ENCODE measurements at places on chromosomes 2 and 18. TPM values are rescaled to one million over a fixed set of nuclear protein-coding genes. Genes with fewer than 3 reads are reported as not detected.

Gene MSGN1
- total RNA-seq = not detected

DNA sequence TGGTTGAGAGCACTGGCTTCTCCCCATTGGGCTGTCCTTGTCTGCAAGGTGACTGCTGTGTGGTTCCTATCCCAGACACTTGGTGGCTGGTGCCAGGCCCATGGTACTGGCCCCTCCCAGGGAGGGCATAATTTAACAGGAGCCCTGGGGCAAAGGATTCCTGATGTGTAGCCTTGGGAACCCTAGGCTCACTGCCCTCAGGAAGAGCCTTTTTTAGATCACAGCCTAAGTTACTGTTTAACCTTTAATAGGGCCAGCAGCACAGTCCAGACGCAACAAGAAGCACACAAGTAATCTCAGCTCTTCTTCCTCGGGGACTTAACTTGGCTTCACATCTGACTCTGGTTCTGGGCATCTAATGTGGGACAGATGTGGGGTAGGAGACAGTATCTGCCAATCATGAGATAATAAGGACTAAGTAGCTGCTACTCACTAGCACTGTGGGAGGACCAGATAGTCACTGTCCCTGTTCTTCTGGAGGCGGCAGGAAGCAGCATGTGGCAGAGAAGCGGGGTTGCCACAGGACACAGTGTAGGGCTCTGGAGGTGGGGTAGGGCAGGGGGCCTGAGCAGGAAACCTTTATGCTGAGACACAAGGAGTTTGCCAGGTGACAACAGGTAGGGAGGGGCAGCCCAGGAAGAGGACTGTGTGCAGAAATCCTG, 136.3 kb downstream of the TMEM17 start:
- no peak overlapping the region for H3K27ac ChIP-seq
- no peak for DNase-seq
- H3K27me3 ChIP-seq = no peaks in the 10 kb centered on the region

DNA sequence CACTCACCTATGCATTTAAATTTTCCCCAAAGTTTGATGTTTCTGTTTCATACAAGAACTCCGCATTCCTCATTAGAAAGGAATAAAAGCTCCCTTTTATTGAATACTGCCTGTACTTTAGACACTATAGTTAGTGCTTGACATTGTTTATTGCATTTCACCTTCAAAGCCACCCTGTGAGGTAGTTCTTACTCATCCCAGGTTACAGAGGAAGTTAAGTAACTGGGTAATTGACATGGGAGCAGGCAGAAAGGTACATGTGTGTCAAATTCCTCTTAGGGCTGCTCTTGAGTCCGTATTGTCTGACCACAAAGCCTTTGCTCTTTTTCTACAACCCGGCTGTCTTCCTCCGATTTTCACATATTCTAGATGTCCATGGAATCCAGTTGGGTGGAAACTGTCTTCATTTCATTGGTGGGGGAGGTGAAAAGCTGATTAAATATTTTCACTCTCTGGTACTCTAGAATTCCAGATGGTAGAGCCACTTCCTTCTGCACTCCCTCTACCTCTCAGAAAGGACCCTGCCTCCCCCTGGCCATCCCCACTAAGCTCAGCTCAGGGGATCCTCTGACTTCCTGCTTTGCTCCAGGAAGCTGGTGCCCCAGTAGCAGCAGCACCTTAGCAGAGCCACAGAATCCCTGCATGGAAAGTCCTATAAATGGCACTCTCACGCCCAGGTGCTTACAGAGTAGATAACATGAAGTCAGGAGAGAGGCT, 319.2 kb downstream of the LRATD1 start:
- no peak overlapping the region for H3K27ac ChIP-seq
- H3K4me3 ChIP-seq = no peak overlapping the region
- H3K27me3 ChIP-seq = no peaks in the 10 kb centered on the region
- no peaks in the 10 kb centered on the region for H3K4me1 ChIP-seq

Gene HADHB
- 58.9 TPM for total RNA-seq

Gene AFF3
- total RNA-seq = 10.1 TPM

DNA sequence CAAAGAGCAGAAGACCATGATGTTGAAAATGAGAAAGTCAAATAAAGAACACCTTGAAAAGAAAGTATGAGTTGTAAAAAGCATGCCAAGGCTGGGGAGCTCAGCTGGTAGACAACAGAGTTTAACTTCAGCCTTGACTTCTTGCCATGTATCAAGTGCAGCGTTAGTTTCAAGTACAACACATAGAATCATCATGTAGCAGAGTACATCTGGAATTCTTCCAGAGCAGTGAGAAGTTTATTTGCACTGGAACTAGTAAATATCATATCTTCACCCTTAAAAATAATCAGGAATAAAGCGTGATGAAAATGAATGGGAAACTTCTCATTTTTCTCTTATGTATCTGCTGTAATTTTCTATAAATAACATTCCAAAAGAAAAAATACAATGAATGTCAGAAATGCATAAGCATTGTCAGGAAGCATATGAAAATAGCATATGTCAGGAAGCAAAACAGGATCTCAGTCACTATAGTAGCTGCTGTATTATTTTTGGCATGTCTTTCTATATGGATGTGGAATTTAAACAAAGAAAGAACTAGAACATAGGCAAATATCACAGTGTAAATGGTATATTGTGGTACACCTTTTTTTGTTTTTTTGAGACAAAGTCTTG, 10.1 kb upstream of the SULT1C4 start:
- H3K4me3 ChIP-seq = no peak overlapping the region
- no peaks in the 10 kb centered on the region for H3K36me3 ChIP-seq
- H3K27me3 ChIP-seq = peaks cover 15% of the 10 kb centered on the region
- H3K27ac ChIP-seq = no peak overlapping the region
- DNase-seq = no peak

DNA sequence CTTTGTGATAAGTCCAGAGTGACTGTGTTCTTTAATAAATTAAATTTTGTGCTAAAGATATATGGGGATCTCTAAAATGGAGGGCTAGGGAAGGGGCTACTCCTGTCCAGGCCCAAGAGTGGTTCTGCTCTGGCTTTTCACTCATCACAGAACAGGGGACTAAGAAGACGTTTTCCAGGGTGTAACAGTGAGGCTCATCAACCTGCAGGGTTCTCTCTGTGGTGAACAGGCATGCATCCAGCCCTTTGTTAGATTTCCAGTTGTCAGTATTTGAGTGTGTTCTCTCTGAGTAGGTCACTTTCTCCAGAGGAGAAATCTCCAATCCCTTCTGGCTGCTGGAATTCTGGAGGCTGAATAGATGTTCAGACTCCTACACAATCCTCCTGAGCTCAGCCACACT, 408.9 kb downstream of the PLCL1 start:
- no peak for DNase-seq
- no peak overlapping the region for H3K27ac ChIP-seq
- H3K36me3 ChIP-seq = no peaks in the 10 kb centered on the region

GRCh38 chr2:28193630-28194403, 198.8 kb upstream of the FOSL2 start:
- no peak overlapping the region for H3K27ac ChIP-seq
- no peaks in the 10 kb centered on the region for H3K4me1 ChIP-seq
- no peaks in the 10 kb centered on the region for H3K36me3 ChIP-seq
- DNase-seq = no peak
- H3K4me3 ChIP-seq = no peak overlapping the region

DNA sequence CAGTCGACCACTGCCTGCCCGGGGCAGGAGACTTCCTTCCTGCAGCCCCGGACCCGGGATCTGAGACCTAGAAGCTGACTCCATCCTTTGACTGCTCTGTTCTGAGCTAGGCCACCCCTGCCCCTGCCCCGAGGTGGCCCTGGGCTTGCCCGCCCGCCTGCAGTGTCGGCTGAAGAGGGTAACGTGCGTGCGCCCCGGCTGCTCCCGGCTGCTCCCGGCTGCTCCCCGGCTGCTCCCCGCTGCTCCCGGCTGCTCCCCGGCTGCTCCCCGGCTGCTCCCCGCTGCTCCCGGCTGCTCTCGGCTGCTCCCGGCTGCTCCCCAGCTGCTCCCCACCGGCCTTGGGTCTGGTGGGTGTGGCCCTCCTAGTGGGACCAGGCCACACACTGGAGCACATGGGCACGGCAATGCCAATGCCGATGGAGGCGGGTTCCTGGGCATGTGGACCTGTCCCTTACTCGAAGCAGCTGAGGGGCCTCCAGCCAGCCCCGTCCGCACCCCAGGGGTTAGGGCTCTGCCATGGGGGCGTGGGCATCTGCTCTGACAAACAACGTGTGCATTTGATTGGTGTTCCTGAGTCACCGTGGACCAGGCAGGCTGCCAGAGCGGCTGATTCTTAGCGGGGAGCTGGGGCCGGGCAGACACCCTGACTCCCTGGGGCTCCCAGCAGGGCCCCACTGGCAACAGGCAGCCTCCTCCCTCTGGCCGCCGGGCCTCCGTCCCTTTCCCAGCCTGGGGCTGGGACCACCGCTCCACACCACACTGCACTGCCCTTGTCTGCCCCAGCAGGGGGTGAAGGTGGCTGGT, 2.0 kb upstream of the GAL3ST2 start:
- no peaks in the 10 kb centered on the region for H3K36me3 ChIP-seq
- no peaks in the 10 kb centered on the region for H3K27me3 ChIP-seq
- H3K4me1 ChIP-seq = peaks cover 11% of the 10 kb centered on the region
- H3K4me3 ChIP-seq = no peak overlapping the region
- no peak for DNase-seq

Gene LMAN2L
- total RNA-seq = 5.4 TPM

- H3K36me3 ChIP-seq = no peaks in the 10 kb centered on the region
- no peaks in the 10 kb centered on the region for H3K4me1 ChIP-seq
- H3K4me3 ChIP-seq = no peak overlapping the region
- no peaks in the 10 kb centered on the region for H3K27me3 ChIP-seq
- H3K27ac ChIP-seq = no peak overlapping the region
- no peak for DNase-seq
Measured at GRCh38 chr2:99619151-99619550, 129.3 kb upstream of the REV1 start.

Gene ZNF385B
- total RNA-seq = not detected

- no peaks in the 10 kb centered on the region for H3K27me3 ChIP-seq
- no peak overlapping the region for H3K4me3 ChIP-seq
- DNase-seq = no peak
- H3K27ac ChIP-seq = no peak overlapping the region
Measured at GRCh38 chr2:28086611-28087010, 196.1 kb downstream of the BABAM2 start.

- no peak for DNase-seq
- no peaks in the 10 kb centered on the region for H3K4me1 ChIP-seq
- no peaks in the 10 kb centered on the region for H3K27me3 ChIP-seq
- H3K4me3 ChIP-seq = no peak overlapping the region
- no peak overlapping the region for H3K27ac ChIP-seq
Measured at GRCh38 chr2:241794250-241794823, 14.7 kb upstream of the NEU4 start.

Gene EMILIN2
- total RNA-seq = 4.6 TPM

- H3K4me1 ChIP-seq = no peaks in the 10 kb centered on the region
- H3K27me3 ChIP-seq = peaks cover 2% of the 10 kb centered on the region
- H3K4me3 ChIP-seq = no peak overlapping the region
- H3K27ac ChIP-seq = no peak overlapping the region
- no peak for DNase-seq
Measured at GRCh38 chr2:201795607-201796477, 10.5 kb upstream of the CDK15 start.

- no peaks in the 10 kb centered on the region for H3K27me3 ChIP-seq
- H3K36me3 ChIP-seq = no peaks in the 10 kb centered on the region
- DNase-seq = no peak
- no peak overlapping the region for H3K27ac ChIP-seq
- no peak overlapping the region for H3K4me3 ChIP-seq
- H3K4me1 ChIP-seq = peaks cover 5% of the 10 kb centered on the region
Measured at GRCh38 chr2:240972636-240973521, 25.5 kb upstream of the SNED1 start.

GRCh38 chr2:226644399-226644865, 155.2 kb downstream of the IRS1 start:
- H3K4me1 ChIP-seq = no peaks in the 10 kb centered on the region
- no peak for DNase-seq
- no peaks in the 10 kb centered on the region for H3K36me3 ChIP-seq
- H3K27me3 ChIP-seq = no peaks in the 10 kb centered on the region
- no peak overlapping the region for H3K27ac ChIP-seq
- H3K4me3 ChIP-seq = no peak overlapping the region

Gene SKA1
- 2.2 TPM for total RNA-seq

DNA sequence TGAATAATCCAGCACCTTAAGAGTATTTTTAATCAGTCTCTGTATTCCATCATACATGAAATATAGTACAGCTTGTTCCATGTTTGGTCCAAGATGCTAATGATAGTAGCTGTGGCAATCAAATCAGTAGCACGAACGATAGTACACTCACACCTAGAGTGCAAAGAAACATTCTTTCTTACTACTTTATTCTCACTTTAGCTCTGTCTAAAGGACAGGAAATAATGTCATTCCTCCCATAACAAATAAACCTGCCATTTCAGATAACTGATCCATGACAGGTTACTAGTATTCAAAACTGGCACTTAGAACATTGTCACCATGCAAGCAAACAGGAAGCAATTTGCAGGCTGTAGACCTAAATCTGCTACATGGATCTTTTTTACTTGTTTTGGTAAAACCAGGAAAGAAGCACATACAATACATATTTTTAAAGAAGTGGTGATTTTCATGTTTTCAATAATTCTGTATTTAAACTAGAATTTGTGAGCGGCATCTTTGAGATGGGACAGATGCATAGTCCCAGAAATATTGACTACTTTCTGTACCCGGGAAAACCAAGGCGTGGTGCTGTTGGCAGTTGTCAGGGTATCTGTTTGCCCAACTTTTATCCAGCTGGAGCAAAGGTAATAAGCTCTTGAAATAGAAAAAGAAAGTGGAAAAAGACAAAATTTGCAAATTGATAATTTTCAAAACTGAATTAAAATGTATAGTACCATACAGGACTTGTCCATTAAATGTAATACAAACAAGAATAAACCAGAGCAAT, 49.5 kb downstream of the IKZF2 start:
- peaks cover 78% of the 10 kb centered on the region for H3K4me1 ChIP-seq
- peak overlapping the region; percentile 90 for H3K4me3 ChIP-seq
- H3K27me3 ChIP-seq = no peaks in the 10 kb centered on the region

GRCh38 chr2:110875384-110875725, 143.0 kb downstream of the ACOXL start:
- no peak for DNase-seq
- peaks cover 12% of the 10 kb centered on the region for H3K4me1 ChIP-seq
- peaks cover 3% of the 10 kb centered on the region for H3K27me3 ChIP-seq
- no peak overlapping the region for H3K4me3 ChIP-seq
- no peak overlapping the region for H3K27ac ChIP-seq

DNA sequence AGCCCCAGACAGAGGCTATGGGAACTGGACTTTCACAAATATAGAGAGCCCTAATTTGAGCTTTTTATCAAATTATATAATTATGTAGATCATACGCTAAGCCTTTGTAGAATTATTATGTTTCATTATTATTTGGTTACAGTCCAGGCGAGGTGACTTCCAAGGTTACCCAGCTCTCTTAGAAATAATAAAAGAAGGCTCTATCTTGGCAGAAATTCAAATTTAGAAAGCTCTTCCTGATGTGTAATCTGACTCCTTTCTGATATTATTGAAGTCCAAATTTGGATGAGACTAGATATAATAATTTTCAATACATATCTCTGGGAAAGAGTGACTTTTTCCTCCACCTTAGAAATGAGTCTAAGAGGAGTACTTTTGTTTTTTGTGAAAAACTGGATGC, 4.8 kb upstream of the SLC38A11 start:
- H3K27ac ChIP-seq = no peak overlapping the region
- H3K4me3 ChIP-seq = no peak overlapping the region
- no peaks in the 10 kb centered on the region for H3K36me3 ChIP-seq
- no peak for DNase-seq

Gene REEP1
- total RNA-seq = not detected

GRCh38 chr18:77573571-77573970, 323.9 kb downstream of the GALR1 start:
- H3K4me1 ChIP-seq = no peaks in the 10 kb centered on the region
- no peak for DNase-seq
- no peak overlapping the region for H3K4me3 ChIP-seq
- H3K27ac ChIP-seq = no peak overlapping the region

Gene VIT
- not detected for total RNA-seq

Gene FZD7
- 0.42 TPM for total RNA-seq
